Gastroesophageal sphincter (tissue), 4 donors: ENCODE measurements at places on chromosomes 12 and 14. TPM values are rescaled to one million over a fixed set of nuclear protein-coding genes. Genes with fewer than 3 reads are reported as not detected.

GRCh38 chr12:43315961-43316360 is 236.0 kb downstream of the ADAMTS20 start:
- ATAC-seq: no peak

DNA sequence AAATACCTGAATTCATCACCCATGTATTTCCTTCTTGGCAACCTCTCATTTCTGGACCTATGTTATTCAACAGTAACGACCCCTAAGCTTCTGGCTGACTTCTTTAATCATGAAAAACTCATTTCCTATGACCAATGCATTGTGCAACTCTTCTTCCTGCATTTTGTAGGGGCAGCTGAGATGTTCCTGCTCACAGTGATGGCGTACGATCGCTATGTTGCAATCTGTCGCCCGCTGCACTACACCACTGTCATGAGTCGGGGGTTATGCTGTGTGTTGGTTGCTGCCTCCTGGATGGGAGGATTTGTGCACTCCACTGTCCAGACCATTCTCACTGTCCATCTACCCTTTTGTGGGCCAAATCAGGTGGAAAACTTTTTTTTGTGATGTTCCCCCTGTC is 356 bp downstream of the OR4Q2 start:
- no peak for ATAC-seq

GRCh38 chr12:50634379-50634778 is 129.5 kb upstream of the ATF1 start:
- ATAC-seq: no peak

DNA sequence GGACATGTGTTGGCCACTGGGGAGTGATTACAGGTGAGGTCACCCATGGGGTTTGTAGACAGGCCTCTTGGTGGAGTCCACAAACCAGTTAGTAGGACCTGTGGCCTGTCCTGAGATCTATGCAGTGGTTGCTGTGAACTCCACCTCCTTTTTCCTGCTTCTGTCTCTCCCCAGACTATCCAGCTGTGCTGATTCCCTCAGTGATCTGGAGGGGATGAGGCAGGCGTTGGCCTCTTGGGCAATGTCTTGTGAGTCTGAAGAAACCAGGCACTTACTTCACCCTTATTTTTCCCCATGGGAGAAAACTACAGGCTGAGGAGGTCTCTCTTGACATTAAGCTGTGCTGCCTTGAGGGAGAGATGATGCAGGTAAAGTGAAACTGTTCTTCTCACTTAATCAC is 257.2 kb upstream of the PRICKLE1 start:
- ATAC-seq: no peak

- ATAC-seq: no peak
Measured at GRCh38 chr14:68897559-68898155, 81.4 kb downstream of the ACTN1 start.

- no peak for ATAC-seq
Measured at GRCh38 chr14:101255765-101256125, 305.6 kb upstream of the DIO3 start.

DLK1 gene
- not detected for total RNA-seq

DNA sequence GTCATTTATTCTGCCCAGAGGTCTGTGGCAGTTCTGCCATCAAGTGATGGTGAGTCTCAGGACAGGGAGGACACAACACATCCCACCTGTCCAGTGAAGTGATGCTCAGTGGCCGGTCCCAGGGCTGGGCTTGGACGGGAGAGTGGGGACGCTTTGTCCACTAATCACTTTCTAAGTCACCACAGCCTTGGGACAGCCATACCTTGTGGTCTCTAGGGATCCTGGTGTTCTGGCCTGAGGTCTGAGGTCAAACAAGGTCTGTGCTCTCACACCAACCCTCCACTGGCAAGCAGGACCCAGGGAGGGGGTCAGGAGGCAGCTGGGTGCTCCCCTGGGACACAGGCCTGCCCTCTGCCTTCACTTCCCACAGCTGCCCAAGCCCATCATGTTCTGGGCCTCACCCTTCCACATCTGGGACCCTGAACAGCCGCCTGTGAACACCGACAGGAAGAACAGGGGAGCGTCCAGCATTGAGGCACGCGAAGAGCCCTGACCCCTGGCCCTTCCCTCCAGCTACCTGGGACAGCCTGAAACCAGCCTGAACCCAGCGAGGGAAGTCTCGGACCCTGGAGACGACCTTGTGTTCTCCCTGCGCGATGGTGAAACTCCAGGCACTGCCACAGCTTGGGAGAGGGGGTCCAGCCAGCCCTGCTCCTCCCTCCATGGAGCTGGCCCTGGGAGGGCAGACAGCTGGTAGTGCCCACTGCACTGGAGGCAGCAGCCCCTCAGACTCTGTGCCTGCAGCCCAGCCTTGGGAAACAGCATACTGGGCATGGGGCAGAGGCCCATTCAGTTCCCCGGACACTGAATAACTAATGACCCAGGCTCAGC is 19.7 kb upstream of the GPR132 start:
- no peak for ATAC-seq

HEBP1 gene
- total RNA-seq: 36.6 TPM

DNA sequence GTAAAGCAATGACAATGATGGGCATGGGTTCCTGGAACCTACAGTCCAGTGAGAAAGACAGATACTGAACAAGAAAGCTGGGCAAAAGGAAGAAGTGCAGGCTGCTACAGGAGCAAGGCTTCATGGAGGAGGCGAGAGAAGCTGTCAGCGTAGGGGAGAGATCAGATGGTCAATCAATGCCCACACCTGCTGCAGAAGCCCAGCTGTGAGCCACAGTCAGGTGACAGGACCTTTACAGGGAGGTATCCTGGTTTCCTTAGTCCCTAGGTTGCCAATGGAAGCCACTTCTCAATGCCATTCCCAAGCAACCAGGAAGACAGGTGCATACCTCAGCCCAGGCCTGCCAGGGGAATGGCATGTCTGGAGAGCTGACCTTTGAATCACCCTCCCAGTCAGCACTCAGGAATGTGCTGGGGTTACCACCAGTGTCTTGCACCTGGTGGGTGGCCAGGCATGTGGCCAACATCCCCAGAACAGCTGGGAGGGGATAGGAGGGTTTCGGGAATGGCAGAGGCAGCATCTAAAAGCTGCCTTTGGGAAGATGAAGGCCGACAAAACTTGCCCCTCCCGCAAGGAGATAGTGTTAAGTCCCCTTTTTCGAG is 170.3 kb downstream of the TTC7B start:
- ATAC-seq: no peak

DNA sequence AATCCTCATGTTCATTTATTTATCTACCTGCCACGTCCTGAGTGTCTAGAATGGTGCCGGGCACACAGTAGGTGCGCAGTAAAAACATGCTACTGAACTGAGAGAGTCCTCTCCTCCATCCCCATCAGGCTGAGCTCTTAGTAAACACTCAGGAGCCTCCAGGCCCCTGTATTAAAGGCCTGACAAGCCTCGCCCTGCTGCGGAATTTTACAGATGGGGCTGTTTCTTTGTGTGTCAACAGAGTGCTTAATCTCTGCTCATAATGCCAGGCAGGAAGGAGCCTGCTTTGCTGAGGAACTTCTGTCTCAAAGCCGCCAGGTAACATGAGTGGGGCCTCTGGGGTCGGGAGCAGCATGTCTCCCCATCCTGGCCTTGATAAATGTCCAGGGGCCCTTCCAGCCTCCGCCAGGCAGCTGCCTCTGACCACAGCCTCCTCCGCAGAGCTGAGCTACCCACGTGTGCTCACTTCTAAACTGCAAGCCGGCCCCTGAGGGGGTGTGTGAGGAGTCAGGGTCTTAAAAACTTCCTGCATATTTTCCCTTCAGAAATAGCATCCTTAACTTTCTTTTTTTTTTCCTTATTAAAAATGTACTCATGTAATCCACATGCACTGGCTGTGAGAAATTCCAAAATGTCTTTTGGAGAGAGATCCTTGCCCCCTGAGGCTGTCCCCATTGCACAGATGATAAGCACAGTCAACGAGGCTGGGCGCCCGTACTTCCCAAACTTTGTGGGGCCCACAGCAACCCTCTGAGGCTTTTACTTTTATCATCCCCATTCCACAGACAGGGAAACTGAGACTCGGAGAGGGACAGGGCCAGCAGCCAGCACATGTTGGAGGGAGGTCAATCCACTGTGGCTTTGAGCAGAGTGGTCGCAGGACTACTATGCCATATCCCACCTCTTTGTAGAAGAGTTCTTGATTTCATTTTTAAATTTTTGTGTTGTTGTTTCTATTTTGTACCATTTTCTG is 116.0 kb upstream of the NCOR2 start:
- no peak for ATAC-seq

- ATAC-seq: no peak
Measured at GRCh38 chr12:131455581-131456110, 255.2 kb upstream of the SFSWAP start.

- no peak for ATAC-seq
Measured at GRCh38 chr14:50008974-50009373, 107.4 kb downstream of the VCPKMT start.

DNA sequence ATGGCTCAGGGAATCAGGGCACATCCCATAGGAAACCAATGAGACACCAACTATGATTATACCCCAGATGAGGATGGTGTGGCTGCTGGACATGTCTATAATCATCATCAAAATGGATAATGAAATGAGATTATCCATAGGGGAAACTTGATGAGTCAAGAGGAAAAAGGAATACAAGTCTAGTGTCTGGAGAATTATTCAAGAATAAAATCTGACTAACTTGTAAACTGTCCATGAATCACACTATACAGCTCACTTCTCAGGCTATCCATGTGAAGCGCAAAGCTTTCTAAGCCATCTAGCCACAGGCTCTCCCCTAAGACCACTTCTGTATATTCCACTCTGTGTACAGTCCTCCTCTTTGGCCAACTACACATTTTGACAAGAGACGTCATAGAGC is 52.5 kb downstream of the DUSP16 start:
- ATAC-seq: no peak

ZFHX2 gene
- total RNA-seq: 0.45 TPM

ERP27 gene
- total RNA-seq: 0.96 TPM

DNA sequence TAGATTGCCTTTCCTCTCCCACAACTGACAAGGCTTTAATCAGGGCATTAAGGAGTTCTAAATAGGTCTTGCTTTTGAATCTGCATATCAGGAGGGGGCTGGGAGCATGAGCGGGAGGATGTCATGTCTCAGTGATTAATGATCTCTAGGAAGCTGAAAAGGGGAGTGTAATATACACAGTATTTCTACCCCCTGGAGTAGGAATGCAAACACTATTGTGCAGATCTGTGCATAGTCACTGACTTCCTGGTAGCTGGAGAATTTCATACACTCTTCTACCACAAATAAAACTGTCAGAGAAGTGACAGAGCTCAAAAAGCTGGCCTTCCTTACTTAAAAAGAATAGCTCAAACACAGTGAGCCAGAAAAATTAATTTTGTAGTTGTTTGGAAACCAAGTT is 65.8 kb downstream of the RIC8B start:
- ATAC-seq: no peak
